HFF-Myc (cell line): ENCODE measurements at places on chromosomes 2 and 18.

- DNase-seq = no peak
Measured at GRCh38 chr2:30232801-30233130, 1.4 kb downstream of the LBH start.

- no peak for DNase-seq
Measured at GRCh38 chr2:107737756-107738155, 88.9 kb upstream of the RGPD4 start.

DNA sequence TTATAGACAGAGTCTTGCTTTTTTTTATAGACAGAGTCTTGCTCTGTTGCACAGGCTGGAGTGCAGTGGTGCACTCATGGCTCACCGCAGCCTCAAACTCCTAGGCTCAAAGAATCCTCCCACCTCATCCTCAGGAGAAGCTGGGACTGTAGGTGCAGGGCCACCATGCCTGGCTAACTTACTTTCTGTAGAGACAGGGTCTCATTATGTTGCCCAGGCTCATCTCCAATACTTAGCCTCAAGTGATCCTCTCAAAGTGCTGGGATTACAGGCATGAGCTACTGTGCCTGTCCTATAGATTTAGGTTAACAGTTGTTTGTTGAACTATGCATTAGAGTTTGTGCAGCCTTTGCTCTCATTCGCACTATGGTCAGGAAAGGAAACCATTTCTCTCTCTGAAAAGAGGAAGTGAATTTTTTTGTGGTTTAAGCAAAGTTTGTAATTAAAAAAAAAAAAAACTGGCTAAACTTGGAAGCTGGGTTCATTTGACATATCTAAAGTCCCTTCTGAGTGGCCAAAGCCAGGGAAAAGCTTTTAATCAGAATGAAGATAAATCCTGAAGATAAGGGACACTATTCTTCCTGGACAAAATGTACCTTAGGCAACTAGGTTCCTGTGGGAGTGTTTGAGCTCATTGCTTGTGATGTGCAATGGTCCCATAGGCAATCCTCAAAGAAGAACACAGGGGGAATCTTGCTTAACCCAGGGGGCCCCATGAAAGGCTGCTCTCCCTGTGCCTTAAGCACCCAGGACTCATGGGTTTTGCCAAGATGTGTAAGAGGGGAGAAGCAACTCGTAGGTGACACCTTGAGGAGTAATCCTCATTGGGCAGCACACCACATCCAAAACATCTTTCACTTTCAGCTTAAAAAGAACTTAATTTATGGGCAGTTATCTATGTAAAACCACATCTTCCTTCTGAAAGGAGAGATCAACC is 201.7 kb downstream of the MREG start:
- DNase-seq = no peak

DNA sequence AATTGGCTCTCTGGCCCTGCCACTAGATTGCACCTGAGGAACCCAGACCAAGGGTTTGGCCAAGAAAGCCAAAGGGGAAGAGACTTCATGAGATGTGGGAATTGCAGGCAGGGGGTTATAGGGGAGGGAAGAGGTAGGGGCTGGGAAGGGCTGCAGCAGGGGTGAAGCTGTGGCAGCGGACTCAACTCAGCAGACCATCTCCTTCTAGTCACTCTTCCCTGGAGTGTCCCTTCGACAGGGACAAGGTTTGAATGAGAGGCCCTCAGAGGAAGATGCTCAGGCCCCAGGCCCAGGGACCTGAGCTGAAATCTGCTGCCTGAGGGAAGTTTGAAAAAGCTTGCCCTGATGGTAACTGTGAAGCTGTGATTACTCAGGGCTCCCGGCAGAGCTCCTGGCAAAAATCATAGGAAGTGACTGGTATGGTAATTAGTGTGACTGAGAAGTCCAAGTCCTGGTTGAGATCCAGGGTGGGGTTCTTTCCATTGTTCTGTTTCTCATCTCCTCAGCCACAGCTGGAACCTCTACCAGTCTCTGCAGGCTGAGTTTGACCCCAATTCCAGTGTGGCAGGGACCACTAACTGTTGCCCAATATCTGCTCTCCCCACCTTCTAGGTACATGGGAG is 300.9 kb downstream of the CYP26B1 start:
- DNase-seq = no peak

- DNase-seq = no peak
Measured at GRCh38 chr2:182224669-182225068, 202.2 kb downstream of the PDE1A start.

- DNase-seq = no peak
Measured at GRCh38 chr2:237977380-237977779, 10.6 kb downstream of the UBE2F start.

DNA sequence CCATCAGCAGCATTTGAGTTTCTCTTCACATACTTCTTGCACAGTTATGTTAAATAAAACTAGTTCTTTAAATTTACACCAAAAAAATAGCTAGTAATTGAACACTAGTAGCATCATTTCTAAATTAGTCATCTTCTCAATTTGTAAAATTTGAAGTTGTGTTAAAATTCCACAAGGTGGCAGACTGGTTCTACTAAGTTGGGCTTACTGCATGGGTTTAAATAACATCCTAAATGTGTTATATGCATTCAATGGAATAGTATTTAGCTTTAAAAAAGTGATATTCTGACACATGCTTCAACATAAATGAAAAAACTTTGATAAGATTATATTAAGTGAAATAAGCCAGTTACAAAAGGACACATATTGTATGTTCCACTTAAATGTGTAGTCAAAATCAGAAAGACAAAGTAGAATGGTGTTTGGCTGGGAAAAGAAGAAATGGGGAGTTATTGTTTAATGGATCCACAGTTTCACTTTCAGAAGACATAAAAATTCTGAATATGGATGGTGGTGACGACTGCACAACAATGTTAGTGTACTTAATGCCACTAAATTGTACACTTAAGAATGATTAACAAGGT is 28.7 kb upstream of the RPRD1A start:
- DNase-seq = peak; percentile 44

- no peak for DNase-seq
Measured at GRCh38 chr2:133842446-133842845, 274.2 kb upstream of the NCKAP5 start.

DNA sequence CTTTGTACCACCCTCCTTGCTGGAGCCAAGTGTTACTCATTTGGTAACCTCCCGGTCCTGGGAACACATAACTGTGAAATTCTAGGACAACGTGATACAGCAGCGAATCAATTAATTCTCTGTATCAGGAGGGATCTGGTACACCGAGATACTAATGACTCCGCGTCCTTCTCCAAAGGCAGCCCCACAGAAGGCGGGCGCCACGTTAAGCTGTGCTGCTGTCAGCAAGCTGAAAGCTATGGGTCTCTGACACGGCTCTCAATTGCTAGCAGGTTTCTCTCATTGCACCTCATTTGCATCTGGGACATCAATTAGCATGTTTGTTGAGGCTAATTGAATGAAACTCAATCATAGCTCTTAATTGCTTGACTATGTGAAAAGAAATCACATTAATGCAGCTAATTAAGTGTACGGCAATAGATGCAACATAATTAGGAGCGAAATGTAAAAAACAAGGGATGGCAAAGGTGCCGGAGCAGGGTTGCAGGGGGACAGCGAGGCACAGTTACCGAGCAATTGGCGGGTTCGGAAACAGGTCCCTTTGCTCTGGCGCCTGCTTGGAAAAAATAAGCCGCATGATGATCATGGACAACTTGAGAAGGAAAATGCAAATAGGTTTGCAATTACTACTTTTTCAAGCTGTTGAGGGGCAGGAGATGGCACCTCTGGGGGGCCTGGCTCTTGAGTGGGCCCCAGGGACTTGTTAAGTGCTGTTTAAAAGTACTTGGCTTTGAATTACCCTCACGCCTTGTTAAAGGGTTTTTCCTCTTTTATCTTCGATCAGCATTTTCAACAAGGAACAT is 264.2 kb downstream of the GBX2 start:
- no peak for DNase-seq

GRCh38 chr2:111116843-111117597 is 3.7 kb upstream of the BCL2L11 start:
- DNase-seq = no peak

GRCh38 chr2:28567061-28567471 is 71.2 kb downstream of the PLB1 start:
- DNase-seq = no peak

GRCh38 chr2:59680863-59681262 is 872.6 kb downstream of the BCL11A start:
- no peak for DNase-seq

GRCh38 chr18:56872140-56872539 is 221.0 kb downstream of the WDR7 start:
- DNase-seq = no peak

DNA sequence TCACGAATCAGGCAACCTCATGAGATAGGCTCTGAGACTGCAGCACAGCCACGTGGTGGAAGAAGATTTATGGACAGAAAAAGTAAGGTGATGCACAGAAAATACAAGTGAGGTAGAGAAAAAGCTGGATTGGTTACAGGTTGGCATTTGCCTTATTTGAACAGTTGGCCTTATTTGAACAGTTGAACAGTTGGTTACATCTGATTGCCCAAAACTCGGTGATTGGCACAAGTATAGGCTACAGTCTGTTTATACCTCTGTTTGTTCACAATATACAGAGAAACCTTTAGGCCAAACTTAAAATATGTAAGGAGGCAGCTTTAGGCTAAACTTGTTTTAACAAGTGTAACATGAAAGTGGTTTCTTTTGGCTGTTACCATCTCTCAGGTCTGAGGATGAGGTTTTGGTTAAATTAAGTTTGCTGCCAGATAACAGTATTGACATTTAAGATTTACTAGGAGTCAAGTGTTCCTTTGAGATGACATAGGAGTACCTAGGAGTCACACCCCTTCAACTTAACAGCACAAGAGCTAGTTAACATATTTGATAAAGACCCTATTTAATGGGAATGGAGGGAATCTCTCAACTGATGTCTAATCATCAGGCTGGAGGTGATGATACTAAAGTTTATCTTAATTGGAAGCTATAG is 16.5 kb upstream of the GPR155 start:
- no peak for DNase-seq

GRCh38 chr2:174027956-174028355 is 62.8 kb upstream of the SP3 start:
- DNase-seq = no peak

DNA sequence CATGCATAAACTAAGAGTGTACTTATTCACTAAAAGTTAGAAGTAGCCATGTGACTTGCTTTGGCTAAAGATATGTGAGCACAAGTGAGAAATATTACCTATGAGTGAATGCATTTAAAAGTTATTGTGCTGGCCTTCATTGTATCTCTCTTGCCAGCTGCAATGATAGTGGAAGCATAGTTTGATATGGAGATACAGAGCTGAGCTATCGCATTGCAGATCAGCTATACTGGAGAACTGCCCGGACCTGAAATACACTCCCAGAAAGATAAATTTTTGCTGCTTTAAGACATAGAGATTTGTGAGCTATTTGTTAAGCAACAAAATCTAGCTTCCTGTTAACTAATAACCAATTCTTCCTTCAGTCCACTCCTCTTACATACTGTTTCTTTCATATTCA is 571.1 kb downstream of the CPS1 start:
- no peak for DNase-seq

DNA sequence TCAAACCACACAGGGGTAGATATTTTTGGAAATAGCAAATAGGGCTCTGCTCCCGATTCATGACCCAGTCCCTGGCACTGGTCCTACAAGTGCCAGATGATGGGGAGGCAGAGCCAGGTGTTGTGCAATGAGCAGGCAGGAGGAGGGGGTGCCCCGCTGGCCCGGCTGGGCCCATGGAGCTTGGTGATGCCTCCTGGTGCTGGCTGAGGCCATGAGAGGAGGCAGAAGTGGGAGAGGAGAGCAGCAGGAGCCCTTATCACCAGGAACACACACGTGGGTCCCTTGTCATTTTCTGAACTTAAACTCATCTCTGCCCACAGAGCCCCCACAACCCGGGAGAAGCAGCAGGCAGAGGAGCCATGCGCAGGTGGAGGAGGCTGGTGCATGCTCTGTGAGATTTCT is 90.5 kb upstream of the MAPK4 start:
- no peak for DNase-seq

DNA sequence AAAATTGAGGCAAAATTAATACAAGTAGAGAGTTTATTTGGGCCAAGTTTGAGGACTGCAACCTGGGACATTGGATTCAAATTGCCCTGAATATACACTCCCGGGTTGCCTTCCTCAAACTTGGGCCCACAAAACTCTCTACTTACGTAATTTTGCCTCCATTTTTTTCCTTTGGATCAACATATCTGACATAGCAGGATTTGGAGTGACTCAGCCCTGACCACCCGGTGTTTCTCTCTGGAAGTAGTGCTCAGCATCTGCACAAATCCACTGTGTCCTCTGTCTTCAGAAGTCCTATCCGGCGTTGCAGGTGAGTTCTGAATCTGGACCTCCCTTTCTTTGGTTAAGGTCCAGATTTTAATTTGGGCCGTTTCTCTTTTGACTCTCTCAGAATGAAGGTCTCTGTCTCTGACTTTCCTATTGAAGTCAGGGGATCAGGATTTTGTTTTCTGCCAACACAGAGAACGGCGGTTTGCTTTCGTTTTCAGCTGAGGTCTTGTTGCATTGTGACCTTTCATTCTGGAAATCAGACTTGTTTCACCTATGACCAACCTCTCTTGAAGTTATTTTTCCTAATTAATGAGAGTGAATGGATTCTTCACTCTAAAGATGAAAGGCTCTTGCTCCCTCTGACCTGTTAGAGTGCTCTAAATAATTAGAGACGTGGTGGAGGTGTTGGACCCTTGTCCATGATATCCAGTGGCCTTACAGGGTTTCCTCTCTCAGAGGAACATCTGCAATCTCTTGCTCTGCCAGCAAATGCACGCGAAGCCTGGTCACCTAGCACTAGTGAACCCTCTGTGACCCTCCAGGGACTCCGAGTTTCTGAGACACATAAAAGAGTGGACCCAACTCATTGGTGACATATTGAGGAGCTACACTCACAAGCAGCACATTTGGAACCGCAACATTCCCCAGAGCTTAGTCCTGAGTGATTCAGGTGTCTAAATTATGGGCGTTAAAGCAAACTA is 13.6 kb downstream of the TCF23 start:
- no peak for DNase-seq

- no peak for DNase-seq
Measured at GRCh38 chr2:239523954-239524330, 123.1 kb upstream of the HDAC4 start.

DNA sequence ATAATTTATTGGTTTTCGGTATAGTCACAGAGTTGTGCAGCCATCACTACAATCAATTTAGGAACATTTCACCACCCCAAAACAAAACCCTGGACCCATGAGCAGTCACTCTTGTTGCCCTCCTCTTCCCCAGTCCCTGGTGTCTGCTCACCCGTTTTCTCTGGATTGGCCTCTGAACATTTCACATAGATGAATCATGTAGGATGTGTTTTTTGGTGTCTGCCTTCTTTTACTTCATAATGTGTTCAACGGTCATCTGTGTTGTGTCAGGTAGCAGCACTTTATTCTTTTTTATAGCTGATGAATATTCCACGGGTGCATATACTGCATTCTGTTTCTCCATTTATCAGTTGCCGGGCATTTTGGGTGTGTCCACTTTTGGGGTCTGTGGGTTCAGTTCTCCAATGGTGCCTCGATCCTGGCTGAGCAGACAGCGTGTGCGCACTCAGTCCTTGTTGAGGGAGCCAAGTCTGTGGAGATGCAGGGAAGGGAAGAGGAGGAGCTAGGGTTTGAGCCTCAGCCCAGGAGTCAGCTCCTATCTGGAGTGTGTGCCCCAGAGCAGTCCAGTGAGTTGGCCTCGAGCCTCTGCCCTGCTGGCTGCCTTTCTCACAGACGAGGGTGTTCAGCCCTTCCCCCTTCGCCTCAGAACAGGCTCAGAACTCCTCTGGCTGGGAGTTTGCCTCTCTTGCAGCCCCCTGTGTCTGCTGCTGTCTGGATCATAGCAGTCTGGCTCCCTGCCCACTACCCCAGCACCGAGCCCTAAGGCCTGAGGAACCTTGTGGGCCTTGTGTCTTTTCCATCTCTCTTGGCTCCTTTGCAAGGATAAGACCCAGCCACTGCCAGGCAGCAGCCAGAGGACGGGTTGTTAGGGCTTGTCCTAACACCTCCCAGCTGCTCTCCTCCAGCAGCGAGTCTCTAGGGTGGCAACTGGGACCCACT is 18.0 kb downstream of the C2orf74 start:
- DNase-seq = peak; percentile 31
